Cerebellar cortex (tissue), 1 donor: ENCODE measurements at places on chromosomes 5 and 9.

DNA sequence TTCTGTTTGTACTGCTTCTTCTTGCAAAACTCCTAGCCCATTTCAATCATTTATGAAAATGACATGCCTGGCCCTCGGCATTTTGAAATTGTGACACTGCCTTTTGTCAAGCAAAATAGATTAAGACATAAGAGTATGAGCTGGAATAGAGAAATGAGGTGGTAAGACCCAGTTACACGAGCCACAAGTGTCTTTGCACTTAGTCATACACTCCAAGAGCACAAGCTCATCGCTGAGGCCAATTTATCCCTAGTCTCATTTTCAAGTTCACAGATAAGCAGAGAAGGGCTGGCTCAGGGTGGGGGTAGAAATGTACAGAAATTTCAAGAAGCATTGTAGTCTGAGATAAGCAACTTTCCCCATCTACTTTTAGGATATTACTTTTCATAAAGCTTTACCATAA, 40.6 kb upstream of the MAP1B start:
- no peak for DNase-seq

DNA sequence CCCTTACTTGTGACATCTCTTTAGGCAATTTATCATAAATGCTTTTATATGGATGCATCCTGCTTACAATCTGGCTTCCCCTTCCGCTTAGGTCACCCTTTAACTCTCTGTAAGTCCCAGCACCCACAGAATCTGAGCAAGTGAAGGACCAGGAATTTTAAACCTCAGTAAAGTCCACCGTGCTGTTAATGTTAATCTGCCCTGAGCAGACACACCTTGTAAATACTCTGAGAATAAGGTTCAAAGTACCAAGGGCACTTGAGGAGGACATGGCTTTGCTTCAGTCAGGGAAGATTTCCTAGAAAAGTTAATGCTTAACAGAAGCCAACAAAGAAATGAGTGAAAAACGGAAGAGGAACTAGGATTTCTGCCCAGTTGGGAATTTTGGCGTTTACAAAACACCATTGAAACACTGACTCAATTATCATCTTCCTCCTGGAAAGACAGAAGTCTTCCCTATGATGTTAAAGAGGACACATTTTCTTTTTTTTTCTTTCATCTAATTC, 26.4 kb upstream of the TTC39B start:
- no peak for DNase-seq

GRCh38 chr5:175159956-175160355, 284.0 kb downstream of the DRD1 start:
- no peak for DNase-seq

- DNase-seq, result no peak
Observed at GRCh38 chr5:34767180-34767579, 71.8 kb upstream of the TTC23L start.

DNA sequence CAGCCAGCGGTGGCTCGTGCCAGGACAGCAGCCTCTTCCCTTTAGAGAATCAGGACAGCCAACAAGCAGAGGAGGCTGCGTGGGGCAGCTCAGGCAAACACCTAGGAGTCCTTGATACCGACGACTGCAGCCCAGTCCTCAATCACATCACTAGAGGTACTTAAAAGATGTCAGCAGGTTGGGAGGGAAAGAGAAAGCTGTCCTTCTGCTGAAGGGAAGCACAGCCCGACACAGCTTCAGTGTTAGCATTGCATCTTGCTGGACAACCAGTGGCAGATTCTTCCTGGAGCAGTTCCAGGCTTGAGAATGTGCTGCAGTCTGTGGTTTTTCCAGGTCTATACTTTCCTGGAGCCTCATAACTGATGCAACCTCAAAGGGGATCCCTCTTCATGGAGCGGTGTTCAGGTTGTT, 230.5 kb downstream of the SYK start:
- no peak for DNase-seq

DNA sequence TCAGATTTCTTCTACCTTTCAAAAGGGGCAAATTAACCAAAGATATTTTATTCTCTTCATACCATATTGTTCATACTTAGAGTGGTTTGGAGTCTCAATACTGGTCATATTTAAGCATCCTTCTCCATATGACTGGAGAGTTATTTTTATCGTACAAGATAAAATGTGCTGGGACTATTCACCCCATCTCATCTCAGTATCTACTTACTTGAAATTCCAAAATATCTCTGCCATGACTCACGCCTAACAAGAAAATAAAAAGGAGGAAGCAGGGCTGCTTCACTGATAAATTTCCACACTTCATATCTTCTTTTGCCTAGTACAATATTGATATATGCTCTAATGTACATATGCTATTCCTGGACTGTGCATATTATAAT, 277.9 kb upstream of the CDH9 start:
- no peak for DNase-seq

- no peak for DNase-seq
Observed at GRCh38 chr9:128728298-128728697, 4.4 kb upstream of the ZDHHC12 start.
